Endothelial cell of umbilical vein (primary cell): ENCODE measurements at places on chromosomes 1 and 21. TPM values are rescaled to one million over a fixed set of nuclear protein-coding genes. Genes with fewer than 3 reads are reported as not detected.

GRCh38 chr1:19255288-19255687, 3.7 kb downstream of the MRTO4 start:
- DNase-seq, result no peak

DNA sequence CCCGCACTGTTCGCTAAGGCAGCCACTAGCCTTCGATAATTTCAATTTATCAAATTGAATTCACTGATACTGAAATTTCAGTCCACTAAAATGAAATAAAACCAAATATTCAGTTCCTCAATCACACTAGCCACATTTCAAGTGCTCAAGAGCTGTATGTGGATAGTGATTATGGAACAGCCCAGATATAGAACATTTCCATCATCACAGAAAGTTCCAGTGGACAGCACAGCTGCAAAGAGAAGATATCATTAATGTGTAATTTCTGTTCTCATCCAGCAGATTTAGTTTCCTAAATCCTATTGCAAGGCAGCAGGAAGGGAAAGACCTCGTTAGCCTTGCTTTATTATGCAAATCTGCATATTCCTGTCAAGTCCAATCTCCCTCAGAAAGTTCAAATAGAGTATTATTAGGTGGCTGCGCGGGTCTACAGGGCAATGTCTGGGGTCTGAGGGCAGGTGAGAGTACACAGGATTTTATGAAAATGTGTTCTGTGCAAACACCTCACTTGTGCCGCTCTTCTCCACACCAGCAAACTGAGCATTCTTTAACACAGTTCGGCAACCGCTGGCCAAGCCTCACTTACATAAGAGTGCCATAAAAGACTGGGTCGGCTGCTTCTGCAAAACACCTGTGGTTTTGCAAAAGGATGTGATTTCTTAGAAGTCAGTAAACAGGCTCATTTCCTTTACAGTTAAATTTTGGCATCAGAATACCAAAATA, 22.4 kb downstream of the CAPZB start:
- DNase-seq, result no peak

DNA sequence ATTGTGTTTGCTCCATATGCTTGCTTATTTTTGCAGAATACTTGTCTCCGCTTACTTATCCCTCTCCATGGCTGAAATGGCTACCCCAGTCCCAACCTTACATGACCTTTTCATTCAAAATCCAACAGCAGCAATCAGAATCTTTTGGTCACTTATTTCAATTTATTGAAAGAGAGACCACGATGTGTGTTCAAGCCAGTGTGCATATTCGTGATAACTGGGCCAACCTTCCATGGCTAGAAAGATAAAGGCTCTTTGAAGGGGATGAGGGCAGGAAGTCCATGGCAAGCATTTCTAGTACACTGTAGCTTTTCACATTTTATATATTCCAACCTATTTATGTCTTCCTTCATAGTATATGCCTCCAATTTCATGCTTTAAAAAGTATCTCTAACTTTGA, 23.1 kb downstream of the HSD11B1 start:
- DNase-seq, result no peak

- peak; percentile 77 for DNase-seq
Measured at GRCh38 chr1:84103197-84103992, 40.7 kb upstream of the PRKACB start.

DNA sequence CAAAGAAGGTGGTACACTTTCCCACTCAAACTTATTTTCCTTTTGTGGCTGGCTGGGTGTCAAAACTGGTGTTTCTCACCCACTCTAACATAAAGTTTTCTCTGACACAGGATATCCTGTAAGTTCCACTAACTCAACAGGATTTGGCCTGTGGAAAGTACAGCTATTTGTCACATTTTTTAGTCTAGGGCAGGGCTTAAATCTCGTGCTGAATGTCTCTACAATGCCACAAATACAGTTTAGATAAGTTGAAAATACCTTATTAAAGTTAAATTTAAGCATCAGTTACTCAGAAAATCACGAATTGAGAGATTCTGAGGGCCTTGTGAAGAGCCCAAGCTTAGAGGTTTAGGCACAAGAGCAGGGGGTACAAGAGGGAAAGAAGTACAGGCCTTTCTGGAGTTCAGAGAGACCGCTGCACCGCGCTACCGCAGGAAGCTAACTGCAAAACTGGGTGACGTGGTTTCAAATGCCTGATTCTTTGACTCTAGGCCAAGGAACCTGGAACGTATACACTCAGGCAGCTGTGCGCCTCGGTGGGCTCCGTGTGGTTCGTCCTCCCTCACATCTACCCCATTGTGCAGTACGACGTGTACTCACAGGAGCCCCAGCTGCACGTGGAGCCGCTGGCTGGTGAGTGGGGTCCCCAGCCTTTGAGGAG, 23.4 kb upstream of the PWP2 start:
- peak; percentile 85 for DNase-seq

GRCh38 chr1:32299327-32299726, 7.4 kb downstream of the HDAC1 start:
- no peak for DNase-seq

DNA sequence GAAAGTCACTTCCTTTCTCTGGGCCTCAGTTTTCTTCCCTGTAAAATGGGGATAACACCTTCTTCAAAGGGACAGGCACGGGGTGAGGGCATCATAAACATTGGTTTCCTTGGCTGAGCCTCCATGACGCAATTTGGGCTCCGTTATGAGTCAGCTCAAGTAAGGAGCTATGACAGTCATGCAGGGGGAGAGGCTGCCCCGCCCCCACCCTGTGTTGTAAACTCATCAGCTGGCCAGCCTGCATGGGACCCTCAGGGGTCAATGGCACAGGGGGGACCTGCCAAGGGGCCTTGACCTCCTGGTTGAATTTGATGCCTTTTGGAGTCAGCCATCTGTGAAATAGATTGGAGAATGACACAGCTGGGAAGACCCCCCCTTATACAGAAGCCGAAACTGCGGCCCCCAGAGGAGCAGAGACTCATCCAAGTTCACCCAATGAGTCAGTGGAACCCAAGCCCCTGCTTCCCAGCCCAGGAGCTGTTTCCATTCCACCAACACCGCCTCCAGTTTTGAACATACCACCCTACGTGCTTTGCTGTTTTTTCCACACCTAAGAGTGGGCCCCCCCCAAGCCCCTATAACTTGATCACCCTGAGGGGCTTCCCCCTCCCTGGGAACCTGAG, 36.8 kb upstream of the RUNX3 start:
- DNase-seq, result no peak

DNA sequence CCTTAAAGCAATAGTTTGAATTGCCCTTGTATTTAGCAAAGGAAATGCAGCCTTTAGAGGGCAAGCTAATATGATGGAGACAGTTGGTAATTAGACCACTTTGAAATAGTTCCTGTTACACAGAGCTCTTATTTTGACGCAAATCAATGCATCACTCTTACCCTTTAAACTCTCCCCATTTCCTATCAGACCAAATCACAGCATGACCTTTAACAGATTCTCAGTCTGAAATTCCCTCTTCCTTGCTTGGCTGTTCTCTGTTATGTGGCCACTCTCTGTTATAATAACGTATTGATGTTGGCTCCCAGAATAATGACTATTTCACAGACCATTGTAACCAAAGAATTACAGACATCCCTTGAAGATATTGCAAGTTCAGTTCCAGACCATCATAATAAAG, 66.9 kb upstream of the NGF start:
- DNase-seq, result no peak

GRCh38 chr1:192802406-192802805, 6.4 kb upstream of the RGS2 start:
- DNase-seq, result no peak

DNA sequence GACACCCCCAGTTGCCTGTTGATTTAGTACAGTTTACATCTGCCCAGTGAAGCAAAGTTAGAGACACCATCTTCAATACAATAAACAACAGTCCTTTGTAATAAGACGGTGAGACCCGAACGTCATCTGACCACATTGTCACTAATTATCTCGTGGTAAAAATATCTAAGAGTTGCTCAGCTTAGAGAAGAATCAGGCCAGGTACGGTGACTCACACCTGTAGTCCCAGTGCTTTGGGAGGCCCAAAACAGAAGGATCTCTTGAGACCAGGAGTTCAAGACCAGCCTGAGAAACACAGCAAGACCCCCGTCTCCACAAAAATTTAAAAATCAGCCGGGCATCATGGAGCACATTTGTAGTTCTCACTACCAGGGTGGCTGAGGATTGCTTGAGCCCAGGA, 53.5 kb downstream of the CD34 start:
- no peak for DNase-seq

DNA sequence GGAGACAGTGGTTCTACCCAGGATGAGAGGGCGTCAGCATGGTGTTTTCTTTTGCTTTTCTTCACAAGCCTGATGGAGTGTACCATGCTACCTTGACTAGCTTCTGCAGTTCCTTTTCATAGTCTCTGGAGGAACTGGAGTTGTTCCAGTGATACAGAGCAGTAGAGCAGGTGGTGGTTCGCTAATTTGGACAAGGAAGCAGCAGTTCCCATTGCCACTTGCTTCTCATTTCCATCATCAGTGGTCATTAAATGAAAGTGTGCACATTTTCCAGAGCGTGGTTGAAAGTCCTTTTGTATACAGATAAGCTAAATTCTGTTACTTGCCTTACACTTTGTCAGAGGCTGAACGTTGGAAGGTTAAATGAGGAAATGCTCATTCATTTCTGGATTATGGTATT, 182.3 kb downstream of the C1orf21 start:
- no peak for DNase-seq

DNA sequence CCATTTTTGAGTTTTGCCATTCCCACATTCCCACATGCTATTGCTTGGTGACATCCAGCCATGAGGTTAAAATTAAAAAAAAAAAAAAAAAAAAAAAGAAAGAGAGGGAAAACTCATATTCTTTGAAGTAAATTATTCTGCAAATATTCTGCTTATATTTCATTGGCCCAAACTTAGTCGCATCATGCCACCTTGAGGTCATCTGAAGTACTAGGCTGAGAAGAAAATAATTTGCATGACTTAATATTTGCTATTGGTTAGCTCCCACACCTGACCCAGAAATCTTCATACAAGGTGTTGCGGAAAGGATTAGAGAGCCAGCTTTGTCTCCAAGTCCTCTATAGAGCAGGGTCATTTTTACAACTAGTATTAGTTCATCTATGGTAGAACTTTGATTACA, 2206.0 kb downstream of the MRPL39 start:
- peak; percentile 51 for DNase-seq

- DNase-seq, result no peak
Measured at GRCh38 chr1:200867018-200867811, 5.6 kb upstream of the GPR25 start.

DNA sequence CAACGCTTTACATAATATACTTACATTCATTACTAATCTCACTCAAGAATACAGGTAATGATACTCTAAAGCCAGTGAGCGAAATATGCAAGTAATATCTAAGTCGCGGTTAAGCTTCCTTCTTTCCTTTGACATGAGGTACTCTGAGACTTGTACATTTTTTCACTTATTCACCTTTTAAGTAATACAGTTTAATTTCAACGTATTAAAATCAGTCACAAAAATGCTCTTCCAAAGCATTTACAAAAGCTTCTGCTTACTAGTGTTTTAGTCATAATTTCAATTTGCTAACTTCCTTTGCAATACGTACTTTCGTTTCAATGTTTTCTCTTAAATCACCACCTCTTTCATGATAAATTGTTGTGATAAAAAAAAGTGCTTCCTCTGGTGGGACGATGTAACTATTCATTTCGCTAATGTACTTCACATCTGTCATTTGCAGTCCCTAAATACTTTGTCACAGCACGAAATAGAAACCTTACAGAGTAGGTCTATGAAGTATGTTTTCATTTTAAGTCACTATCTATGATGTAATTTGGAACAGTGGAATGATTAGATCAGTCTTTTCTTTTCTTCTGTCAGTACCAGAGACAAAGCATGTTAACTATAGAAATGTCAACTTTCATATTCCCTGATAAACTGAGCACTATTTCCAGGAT, 34.0 kb upstream of the ADGRL4 start:
- peak; percentile 78 for DNase-seq

GRCh38 chr1:188669728-188670382, 1807.8 kb downstream of the BRINP3 start:
- DNase-seq, result peak; percentile 36

GRCh38 chr1:183281039-183281438, 95.0 kb downstream of the LAMC2 start:
- no peak for DNase-seq

- no peak for DNase-seq
Measured at GRCh38 chr1:225768662-225769426, 8.8 kb upstream of the SRP9 start.

DNA sequence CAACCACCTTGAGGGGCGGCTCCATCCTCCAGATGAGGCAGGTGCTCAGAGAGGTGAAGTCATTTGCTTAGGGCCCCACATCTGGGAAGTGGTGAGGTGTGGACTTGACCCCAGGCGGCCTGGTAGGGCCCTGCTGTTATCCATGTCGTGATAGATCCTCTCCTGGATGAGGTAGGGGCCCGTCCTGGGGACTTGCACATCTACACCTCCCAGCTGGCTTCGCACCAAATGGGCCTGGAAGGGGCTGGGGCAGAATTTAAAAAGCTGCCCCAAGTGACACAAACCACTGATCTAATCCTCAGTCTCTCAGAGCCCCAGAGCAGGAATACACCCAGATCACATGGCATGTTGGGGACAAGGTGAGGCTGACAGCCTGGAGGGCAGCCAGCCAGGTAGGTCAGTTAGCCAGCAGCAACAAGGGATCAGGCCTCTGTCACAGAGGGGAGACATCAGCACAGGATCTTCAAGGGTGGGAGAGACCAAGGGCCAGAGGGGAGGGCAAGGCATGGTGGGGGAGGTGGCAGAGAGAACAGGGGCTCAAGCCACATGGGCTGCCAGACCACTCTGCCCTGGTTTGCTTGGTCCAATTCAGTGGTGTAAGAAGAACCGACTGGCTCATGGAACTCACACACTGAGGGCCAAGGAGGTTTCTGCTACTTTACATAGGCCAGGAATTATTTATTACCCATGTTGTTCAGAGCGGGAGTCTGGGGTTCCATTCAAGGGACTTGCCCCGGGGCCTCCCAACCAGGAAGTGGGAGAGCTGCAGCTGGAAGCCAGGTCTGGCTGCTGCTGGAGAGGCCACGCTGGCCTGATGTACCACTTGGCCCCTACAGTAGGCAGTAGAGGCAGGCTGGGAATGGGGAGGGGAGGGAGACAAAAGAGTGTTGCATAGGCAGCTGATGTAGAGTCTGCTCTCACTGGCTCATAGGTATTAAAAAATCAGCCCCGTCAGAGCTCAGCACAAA, 12.1 kb downstream of the LRP8 start:
- no peak for DNase-seq

- DNase-seq, result peak; percentile 91
Measured at GRCh38 chr21:45551316-45551715, 9.1 kb upstream of the SLC19A1 start.

The AHCTF1 gene
- total RNA-seq, result 30.7 and 32.1 TPM in 2 replicates

The RAB42 gene
- total RNA-seq, result 1.2 and 2.0 TPM in 2 replicates

The ACBD6 gene
- 52.8 and 56.4 TPM in 2 replicates for total RNA-seq

The CYP4Z1 gene
- total RNA-seq, result not detected in 2 replicates

The TNFRSF25 gene
- 33.9 and 48.7 TPM in 2 replicates for total RNA-seq

The HPCA gene
- not detected in 2 replicates for total RNA-seq

The COL9A2 gene
- total RNA-seq, result 0.64 and 1.3 TPM in 2 replicates

The FBLIM1 gene
- 363 and 394 TPM in 2 replicates for total RNA-seq

The OR2L2 gene
- total RNA-seq, result 0.07 TPM in 1 of 2 replicates, not detected in the other

The GSTM1 gene
- 35.5 TPM in 1 of 2 replicates, not detected in the other for total RNA-seq

The PLPP3 gene
- total RNA-seq, result 7.2 and 14.1 TPM in 2 replicates
